ENCODE measurements at places on chromosomes 11 and 22. TPM values are rescaled to one million over a fixed set of nuclear protein-coding genes. Genes with fewer than 3 reads are reported as not detected.
A peak's percentile ranks its signal among the peaks of the same experiment; 100 is the strongest.

The ART5 gene
- 5.4 TPM for total RNA-seq

- no peak for DNase-seq
Measured at GRCh38 chr11:128473636-128474035, 113.7 kb downstream of the ETS1 start.

DNA sequence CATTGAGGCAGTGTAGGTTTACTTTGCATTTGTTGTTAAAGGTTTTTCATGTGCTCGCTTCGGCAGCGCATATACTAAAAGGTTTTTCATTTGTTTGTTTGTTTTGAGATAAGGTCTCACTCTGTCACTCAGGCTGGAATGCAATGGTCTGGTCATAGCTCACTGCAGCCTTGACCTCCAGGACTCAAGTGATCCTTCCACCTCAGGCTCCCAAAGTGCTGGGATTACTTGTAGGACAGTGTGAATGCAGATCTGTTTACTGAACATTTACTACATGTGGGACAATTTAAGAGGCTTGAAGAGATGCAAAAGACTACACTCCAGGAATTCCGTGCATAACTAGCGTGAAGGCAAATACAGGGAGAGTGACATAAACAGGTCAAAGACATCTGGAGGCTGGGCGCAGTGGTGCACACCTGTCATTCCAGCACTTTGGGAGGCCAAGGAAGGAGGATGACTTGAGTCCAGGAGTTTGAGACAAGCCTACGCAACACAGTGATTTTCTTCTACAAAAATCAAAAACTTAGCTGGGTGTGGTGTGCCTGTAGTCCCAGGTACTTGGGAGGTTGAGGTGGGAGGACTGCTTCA lies 34.1 kb downstream of the YPEL1 start:
- DNase-seq = no peak

- DNase-seq = no peak
Measured at GRCh38 chr11:93738647-93739081, 2.6 kb downstream of the TAF1D start.

DNA sequence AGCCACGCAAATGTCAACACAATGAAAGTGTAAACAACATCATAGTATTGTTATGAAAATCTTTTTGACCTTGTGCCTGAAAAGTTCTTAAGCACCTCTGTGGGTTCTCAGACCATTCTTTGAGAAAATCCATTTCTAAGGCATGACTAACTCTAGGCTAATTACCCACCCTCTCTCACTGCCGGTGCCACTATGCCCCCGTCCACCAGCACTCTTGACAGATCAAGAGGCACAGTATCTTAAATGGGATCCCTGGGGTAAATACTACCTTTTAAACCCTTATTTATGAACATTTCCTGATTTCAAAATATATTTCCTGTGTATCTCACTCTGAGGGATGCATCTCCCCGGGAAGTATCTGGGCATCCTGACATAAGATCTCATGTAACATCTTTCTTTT lies 607.5 kb downstream of the METTL15 start:
- DNase-seq = no peak

The OR2D2 gene
- total RNA-seq = not detected

GRCh38 chr11:117795638-117796455 lies 1.2 kb downstream of the DSCAML1 start:
- peak; percentile 76 for DNase-seq

GRCh38 chr22:45865561-45866125 lies 111.3 kb downstream of the WNT7B start:
- DNase-seq = peak; percentile 64

- no peak for DNase-seq
Measured at GRCh38 chr11:72896431-72896830, 82.2 kb downstream of the ATG16L2 start.

DNA sequence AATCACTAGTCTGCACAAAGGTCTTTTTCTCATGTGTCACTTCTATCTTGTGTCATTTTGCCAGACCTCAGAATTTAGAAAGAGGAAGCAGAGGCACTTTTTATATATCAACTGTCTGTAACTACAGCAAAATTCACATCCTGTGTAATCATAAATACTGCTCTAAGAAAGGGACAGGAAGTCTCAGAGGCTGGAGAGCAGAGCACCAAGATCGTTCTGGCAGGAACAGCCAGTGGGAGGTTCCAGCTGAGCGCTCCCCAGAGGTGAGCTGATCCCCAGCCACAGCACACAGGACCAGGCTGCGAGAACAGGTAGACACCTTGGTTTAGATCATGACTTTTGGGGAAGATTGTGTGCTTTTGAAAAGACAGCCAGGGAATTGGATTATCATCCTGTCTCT lies at the start of gene MS4A7:
TSS of gene MS4A7 (plus strand) at position 179 of the 400 bp plus-strand sequence. CDS start 4,610 bp downstream, outside the sequence.
- DNase-seq = no peak

DNA sequence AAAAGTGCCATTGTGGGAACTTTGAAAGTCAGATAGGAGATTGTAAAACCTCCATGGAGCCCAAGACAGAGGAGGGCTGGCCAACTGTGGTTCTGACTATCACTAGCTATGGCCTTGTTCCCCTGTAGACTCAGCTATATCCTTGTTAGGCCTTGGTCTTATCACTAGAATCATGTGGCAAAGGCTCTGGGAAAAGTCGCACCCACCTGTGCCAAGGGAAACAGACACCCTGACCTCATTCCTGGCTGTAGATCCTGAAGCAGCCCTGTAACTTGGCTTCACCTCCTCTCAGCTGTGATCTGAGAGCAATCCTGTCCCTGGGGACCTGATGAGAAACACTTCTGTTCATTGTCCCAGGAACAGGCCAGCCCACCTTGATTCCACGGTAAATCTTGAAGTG lies 566.2 kb downstream of the TMEM135 start:
- no peak for DNase-seq

DNA sequence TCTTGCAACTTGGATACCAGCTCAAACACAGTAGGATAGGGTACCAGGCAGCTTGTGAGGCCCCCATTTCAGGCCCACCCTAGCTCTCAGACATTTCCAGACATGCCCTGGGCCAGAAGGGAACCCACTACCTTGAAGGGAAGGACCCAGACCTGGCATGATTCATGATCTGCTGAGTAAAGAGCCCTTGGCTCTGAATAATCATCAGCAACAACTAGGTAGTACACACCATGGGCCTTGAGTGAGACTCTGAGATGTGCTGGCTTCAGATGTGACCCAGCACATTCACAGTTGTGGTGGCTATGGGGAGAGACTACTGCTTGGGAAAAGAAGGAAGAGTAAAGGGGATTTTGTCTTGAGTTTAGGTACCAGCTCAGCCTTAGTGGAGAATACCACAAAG lies 23.6 kb downstream of the JRKL start:
- DNase-seq = no peak

GRCh38 chr11:102111011-102111786 lies 952 bp downstream of the YAP1 start:
- DNase-seq = peak; percentile 97

The PHF21B gene
- 49.2 TPM for total RNA-seq

The SULT4A1 gene
- 12.7 TPM for total RNA-seq

The KRTAP5-5 gene
- not detected for total RNA-seq

DNA sequence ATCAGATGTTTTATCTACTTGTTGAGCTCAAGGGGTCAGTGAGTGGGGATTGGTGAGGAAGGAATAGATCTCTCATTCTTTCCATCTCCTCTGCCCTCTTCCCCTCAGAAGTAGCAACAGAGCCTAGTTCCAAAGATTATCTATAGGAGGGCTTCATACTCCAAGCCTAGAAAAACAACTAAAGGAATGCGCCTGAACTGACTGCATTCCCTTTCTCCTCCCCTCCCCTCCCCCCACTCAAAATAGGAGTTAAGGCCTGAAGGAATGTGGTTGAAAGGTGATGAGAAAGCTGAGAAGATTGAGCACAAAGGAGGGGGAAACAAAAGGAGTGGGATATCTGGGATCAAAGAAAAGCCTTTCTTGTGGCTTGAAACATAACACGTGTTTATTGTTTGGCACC lies 10.5 kb downstream of the EMSY start:
- peak; percentile 89 for DNase-seq

DNA sequence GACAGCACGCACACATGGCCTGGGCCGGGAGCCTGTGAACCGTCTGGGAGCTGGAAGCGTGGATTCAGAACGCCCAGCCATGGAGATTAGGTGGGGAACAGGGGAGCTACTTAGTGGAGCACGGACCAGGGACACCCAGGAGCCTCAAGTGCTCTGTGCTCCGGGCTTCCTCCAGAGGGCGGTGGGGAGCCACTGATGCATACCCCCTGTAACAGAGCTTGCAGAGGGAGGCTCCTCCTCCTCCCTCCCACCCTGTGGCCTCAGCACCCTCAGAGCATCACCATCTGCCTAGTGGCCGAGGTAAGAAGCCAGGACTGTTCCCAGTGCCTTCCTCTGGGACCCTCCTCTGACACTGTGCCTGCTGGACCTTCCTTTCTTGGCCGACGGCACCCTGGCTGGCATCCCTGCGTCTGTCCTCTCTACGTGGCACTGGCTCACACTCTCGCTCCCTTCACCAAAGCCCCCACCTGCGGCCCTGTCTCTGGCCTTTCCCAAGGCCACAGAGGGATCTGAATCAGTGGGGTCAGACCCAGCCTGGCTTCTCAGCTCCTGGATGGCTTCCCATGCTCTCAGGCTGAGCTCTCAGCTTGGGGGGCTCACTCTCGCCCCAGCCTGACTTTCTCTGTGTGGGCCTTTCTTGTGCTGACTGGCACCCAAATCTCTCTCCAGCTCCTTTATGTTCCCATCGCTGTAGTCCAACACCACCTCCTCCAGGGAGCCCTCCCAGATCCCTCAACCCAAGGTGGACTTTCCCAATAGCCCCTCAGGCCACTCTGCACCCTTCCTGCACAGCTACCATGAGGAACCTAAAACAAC lies 780.9 kb downstream of the BRD1 start:
- DNase-seq = peak; percentile 95

The TRPC6 gene
- 5.1 TPM for total RNA-seq

DNA sequence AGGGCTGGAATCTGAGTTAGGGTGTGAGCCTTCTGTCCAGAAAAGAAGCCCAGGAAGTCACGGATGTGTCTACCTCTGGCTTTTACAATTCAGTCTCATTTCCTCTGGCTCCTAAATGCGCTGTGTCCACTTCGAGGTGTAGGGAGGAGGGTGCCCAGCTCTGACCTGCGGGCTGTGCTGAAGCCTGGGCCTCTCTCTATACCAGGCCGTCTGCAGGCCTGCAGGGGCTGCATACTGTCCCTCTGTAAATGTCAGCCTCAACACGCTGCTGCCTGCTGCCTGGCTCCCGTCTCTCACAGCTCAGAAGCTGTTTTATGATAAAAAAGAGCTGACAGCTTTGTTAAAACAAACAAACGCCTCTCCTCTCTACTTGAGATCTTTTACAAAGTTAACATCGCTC lies 14.5 kb downstream of the ARVCF start:
- DNase-seq = no peak

- no peak for DNase-seq
Measured at GRCh38 chr22:49726022-49726681, 101.5 kb downstream of the BRD1 start.

The RAB39A gene
- 6.2 TPM for total RNA-seq

GRCh38 chr22:26586556-26587325 lies 3.2 kb downstream of the TPST2 start:
- DNase-seq = no peak

The UCP3 gene
- total RNA-seq = 3.5 TPM

The KCTD14 gene
- total RNA-seq = 11.9 TPM

GRCh38 chr11:17781221-17781620 lies 46.6 kb downstream of the KCNC1 start:
- DNase-seq = no peak

- DNase-seq = no peak
Measured at GRCh38 chr22:38704654-38705234, 1.0 kb upstream of the GTPBP1 start.

The ELMOD1 gene
- 0.60 TPM for total RNA-seq

- no peak for DNase-seq
Measured at GRCh38 chr11:12247543-12248254, 129.7 kb upstream of the PARVA start.

The SAA1 gene
- not detected for total RNA-seq

GRCh38 chr22:45880091-45880715 lies 96.8 kb downstream of the WNT7B start:
- peak; percentile 32 for DNase-seq

The PLEKHB1 gene
- total RNA-seq = 40.4 TPM
